Cortex of kidney (tissue), 1 donor: ENCODE measurements at places on chromosomes 12 and 14.

DNA sequence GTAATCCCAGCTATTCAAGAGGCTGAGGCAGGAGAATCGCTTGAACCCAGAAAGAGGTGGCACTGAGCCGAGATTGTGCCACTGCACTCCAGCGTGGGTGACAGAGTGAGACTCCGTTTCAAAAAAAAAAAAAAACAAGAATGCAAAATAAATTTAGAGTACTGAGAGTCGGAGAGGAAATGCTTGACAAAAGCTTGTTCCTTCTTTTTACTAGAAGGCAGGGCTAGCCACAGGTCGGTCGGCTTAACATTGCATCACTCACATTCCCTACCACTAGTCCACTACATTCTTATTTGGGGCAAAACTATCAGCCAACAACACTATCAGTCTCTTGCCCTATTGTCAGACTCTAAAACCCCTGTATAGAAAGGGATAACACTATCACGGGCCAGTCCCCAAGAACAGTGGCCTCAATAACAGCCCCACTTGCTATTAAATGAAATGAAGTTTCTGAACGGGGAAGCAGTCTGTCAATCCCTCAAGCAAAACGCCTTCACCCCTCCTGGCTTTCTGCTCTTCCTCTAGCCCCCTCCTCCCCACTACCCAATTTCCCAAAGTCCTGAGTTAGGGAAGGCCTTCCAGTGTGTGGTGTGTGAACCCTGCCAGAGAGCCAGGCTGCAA, 1.0 kb downstream of the RNF41 start:
- no peak for DNase-seq

GRCh38 chr12:104682790-104683279, 226.1 kb downstream of the CHST11 start:
- DNase-seq: no peak

DNA sequence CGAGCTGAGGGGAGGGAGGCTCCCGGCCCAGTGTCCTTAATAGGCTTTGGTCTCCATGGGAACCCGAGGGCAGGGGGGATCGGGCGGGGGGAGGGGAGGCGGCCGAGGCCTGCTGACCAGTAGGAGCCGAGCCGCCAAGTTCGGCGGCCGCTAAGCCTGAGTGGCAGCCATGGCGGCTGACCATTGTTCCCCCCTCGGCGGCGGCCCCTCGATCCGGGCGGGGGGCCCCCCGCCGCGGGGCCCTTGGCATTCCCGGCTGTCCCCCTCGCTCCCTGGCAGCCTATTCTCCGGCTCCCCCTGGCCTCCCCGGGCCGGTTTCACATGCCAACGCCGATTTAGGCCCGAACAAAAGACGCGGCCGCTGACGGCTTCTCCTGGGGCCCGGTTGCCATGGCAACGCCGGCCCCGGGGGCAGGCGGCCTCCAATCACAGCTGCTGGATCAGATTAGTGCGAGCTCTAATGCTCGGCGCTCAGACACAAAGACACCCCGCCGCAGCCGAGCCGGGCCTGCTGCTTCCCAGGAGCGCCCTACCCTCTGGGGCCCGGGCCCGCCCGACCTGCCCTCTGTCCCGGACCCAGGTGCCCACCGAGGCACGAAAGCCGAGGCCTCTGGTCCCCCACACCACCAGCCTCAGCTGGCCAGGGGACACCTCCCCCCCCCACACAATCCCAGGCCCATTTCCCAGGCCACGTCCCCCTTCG, 7.3 kb downstream of the MSI1 start:
- DNase-seq: no peak

GRCh38 chr12:1605129-1606020, 11.0 kb upstream of the FBXL14 start:
- DNase-seq: no peak

- DNase-seq: no peak
These were observed 1.4 kb downstream of the RNASE13 start for GRCh38 chr14:21033133-21033698.

DNA sequence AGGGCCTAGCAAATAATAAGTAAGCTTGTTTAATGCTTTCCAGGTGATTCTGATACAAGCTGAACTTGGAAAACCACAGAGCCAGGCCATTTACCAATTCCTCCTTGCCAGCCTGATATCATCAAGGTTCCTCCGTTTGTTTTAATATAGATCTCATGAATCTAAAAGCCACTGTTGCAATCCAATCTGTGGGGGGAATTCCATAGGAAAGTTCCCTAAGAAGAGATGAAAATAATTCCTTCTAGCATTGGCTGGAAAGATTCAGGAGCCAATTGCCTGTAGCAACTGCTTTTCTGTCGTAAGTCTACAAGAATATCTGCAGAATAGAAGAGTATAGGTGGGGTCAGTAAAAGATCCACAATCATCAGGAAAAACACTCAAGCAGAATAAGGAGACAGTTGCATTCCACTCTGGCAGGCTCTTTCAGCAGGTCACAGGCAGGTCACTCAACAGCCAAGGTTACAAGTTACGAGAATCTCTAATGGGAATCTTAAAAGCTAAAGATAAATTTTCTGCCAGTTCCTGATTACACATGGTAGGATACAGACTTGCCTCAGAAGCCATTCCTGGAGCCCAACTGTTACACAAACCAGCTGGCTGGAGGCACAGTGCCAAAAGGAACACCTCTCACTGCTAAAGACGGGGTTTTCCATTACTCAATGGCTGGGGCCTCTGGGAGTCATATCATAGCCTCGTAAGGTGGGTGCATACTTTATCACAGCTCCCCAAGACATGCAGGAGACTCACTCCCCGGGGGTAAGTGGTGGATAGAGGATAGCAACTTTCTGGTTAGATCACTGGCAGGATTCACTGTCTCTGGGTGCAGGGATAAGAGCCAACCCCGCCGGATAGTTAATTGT, 43.6 kb downstream of the FGD6 start:
- no peak for DNase-seq

DNA sequence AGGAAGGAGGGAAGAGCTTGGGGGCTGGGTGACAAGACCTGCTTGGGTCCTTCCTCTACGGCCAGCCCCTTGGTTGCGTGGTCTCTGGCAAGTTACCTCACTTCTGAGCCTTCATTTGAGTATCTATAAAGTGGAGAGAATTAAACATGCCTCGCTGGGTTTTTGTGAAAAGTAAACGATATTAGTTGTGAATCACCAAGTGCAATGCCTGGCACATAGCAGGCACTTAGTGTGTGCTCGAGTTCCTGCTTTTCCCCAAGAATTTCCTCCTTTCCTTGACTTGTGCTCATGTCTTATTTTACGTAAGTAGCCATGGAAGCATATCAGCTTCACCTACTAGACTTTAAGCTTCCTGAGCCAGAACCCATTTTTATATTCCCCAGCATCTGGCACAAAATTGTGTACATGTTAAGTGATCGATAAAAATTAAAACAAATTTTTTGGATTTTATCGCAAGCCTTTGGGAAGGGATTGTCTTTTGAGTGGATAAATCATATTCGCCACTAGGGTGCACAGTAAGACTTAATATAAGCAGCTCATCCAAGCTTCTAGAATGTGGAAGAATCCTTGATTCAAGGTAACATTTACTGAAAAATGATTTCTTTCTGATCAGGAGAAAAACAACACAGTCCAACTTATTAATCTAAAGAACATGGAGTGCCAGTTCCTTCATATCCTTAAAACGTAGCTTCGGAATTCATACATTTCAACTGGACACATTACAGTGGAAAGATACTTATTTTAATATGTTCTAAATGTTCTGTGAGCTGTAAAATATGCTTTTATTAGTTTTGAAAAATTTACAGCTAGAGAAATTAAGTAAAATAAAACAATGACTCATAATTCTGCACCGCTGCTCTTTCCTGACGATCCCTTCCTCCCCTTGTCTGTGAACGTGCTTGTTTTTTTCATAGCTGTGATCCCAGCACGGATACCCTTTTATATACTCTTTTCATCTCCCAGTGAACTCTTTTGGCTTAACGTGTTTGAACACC, 62.0 kb downstream of the SLC25A47 start:
- no peak for DNase-seq

- DNase-seq: no peak
These were observed 10.2 kb downstream of the KITLG start for GRCh38 chr12:88570103-88570502.

GRCh38 chr14:90427848-90428426, 31.1 kb downstream of the CALM1 start:
- no peak for DNase-seq

- no peak for DNase-seq
These were observed 182.2 kb downstream of the NOVA1 start for GRCh38 chr14:26415618-26416123.

GRCh38 chr12:106369624-106370346, 12.2 kb downstream of the POLR3B start:
- DNase-seq: no peak
